ENCODE measurements at places on chromosomes 5 and 9. TPM values are rescaled to one million over a fixed set of nuclear protein-coding genes. Genes with fewer than 3 reads are reported as not detected.

DNA sequence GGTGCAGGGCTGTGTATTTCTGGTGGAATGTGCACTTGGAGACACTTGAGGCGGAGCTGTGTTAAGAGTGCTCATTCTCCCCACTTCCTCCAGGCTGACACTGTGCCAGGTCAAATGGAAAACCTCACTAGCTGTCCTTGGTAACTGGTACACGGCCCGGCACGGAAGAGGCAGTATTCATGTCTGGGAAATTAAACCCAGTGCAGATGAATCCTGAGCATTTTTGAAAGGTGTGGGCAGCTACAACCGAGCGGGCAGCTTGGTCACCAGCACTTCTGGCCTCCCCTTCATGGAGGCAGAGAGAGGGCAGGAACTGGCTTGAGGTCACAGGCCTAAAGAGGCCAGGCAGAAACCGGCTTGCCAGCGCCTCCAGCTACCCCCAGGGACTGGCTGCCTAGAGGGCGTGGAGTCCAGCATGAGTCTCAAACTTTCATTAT lies 1.6 kb downstream of the CLPTM1L start:
- H3K4me3 ChIP-seq = no peak overlapping the region
- DNase-seq = no peak
- peaks cover 9% of the 10 kb centered on the region for H3K4me1 ChIP-seq
- H3K27me3 ChIP-seq = no peaks in the 10 kb centered on the region
- peaks cover 28% of the 10 kb centered on the region for H3K36me3 ChIP-seq

The GDA gene
- not detected for polyA plus RNA-seq

The TEX48 gene
- polyA plus RNA-seq = not detected

DNA sequence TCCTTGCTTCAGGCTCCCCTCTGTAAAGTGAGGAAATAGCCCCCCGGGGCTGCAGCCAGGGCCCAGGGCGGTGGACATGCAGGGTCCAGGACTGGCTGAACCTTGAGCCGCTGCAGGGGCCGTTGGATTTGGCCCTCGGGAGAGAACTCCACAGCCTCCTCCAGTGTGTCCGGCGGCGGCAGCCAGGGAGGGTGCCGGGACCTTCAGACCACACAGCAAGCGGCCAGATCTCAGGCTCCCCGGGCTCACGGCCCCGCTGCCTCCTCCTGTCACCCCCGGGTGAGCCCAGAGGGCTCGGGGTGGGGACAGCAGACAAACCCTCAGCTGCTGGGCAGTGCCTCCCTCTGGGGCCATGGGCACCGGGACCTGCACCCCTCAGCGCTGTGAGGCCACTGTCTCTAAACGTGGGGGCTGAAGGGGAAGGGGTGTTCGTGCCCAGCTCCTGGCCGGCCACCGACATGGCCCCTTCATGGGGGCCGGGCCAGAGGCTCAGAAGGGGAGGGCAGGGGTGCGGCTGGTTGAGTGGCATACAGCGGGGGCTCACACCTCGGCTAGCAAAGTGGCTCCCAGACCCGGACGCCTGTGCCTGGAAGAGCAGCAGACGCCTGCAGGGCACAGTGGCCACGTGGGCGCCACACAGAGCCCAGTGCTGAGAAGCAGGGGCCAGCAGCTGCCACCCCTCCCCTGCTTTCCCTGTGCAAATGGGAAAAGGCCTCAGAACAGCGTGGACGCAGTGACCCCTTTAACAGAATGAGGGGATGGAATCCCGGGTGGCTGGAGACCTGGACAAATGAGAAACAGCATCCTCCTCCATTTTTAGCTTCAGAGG lies 19.7 kb downstream of the SLC9A3 start:
- no peak overlapping the region for H3K4me3 ChIP-seq
- no peak overlapping the region for H3K27ac ChIP-seq
- no peak for DNase-seq
- no peaks in the 10 kb centered on the region for H3K4me1 ChIP-seq

The IFNA6 gene
- not detected for polyA plus RNA-seq

GRCh38 chr5:106875591-106876297 lies 795.0 kb downstream of the EFNA5 start:
- H3K27ac ChIP-seq = no peak overlapping the region
- H3K4me1 ChIP-seq = no peaks in the 10 kb centered on the region
- no peak for DNase-seq
- no peaks in the 10 kb centered on the region for H3K36me3 ChIP-seq
- H3K4me3 ChIP-seq = no peak overlapping the region
- H3K27me3 ChIP-seq = no peaks in the 10 kb centered on the region

The NXNL2 gene
- 0.14 TPM for polyA plus RNA-seq

GRCh38 chr9:131432597-131433301 lies 38.9 kb downstream of the PRRC2B start:
- peak overlapping the region; percentile 27 for H3K27ac ChIP-seq
- no peak overlapping the region for H3K4me3 ChIP-seq
- peaks cover 32% of the 10 kb centered on the region for H3K4me1 ChIP-seq
- no peaks in the 10 kb centered on the region for H3K27me3 ChIP-seq
- peaks cover 26% of the 10 kb centered on the region for H3K36me3 ChIP-seq

The MAP1B gene
- polyA plus RNA-seq = 50.8 TPM

DNA sequence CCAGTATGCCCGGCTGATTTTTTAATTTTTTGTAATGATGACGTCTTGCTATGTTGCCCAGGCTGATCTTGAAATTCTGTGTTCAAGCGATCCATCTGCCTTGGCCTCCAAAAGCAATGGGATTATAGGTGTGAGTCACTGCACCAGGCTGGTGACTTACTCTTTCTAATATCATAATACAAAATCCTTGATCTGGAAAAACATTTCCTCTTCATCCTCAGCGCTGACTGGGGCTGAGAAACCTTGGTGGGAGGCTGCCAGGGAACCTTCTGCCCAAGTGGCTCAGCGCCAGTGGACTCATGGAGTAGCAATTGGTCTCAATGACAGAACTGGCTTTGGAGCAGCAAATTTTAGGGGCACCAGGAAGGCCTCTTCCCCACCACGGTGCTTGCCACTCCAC lies 17.5 kb upstream of the SEMA4D start:
- peaks cover 4% of the 10 kb centered on the region for H3K4me1 ChIP-seq
- H3K27ac ChIP-seq = no peak overlapping the region
- DNase-seq = no peak

DNA sequence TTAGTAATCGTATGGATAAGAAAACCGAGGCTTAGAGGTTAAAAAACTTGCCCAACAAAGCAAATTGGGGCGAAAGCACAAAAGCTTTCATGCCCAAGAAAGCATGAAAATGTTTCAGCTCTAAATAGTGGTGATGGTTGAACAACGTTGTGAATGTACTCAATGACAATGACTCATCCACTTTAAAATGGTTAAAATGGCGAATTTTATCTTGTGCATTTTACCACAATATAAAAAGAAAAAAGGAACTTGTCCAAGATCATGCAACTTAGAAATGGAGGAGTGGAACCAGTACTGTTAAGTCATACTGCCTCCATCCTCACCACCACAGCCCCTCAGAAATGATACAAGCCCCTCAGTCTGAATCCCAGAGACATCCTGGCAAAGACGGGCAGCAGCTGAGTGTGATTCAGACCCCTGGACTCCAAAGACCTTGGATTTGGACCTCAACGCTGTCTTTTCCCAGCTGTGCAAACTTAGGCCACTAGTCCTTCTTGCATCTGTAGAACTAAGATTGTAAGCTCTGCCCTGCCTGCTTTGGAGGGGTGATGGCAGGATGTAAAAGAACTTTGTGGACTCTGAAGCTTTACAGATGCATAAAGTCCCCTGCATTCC lies 158.4 kb downstream of the GABBR2 start:
- no peaks in the 10 kb centered on the region for H3K27me3 ChIP-seq

- H3K27ac ChIP-seq = no peak overlapping the region
- no peaks in the 10 kb centered on the region for H3K36me3 ChIP-seq
- DNase-seq = peak; percentile 31
- no peaks in the 10 kb centered on the region for H3K27me3 ChIP-seq
- H3K4me1 ChIP-seq = peaks cover 40% of the 10 kb centered on the region
Observed at GRCh38 chr5:59040024-59040803, 457.3 kb downstream of the RAB3C start.

The IRX2 gene
- polyA plus RNA-seq = not detected

GRCh38 chr9:135914921-135915320 lies 7.6 kb upstream of the CAMSAP1 start:
- no peak overlapping the region for H3K4me3 ChIP-seq
- DNase-seq = no peak
- H3K36me3 ChIP-seq = peaks cover 4% of the 10 kb centered on the region
- H3K27me3 ChIP-seq = no peaks in the 10 kb centered on the region
- no peaks in the 10 kb centered on the region for H3K4me1 ChIP-seq

- H3K27me3 ChIP-seq = no peaks in the 10 kb centered on the region
- H3K4me1 ChIP-seq = no peaks in the 10 kb centered on the region
- no peaks in the 10 kb centered on the region for H3K36me3 ChIP-seq
Observed at GRCh38 chr5:114018186-114018585, 343.7 kb upstream of the KCNN2 start.

DNA sequence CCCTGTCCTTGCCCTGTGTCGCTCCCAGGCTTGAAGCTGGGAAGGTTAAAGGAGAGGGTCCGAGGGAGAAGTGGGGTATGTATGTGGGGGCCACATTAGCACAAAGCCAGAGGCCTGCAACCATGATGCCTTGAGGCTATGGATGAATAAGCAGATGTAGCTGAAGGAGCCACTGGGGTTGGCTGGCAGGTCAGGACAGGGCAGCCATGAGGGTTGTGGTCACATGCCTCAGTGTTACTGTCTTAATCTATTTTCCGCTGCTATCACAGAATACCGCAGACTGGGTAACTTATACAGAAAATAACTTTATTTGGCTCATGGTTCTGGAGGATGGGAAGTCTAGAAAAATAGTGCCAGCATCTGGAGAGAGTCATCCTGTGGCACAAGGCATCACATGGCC lies 9.2 kb upstream of the GRHPR start:
- DNase-seq = no peak
- no peak overlapping the region for H3K4me3 ChIP-seq
- H3K27ac ChIP-seq = no peak overlapping the region
- H3K4me1 ChIP-seq = no peaks in the 10 kb centered on the region
- no peaks in the 10 kb centered on the region for H3K36me3 ChIP-seq

DNA sequence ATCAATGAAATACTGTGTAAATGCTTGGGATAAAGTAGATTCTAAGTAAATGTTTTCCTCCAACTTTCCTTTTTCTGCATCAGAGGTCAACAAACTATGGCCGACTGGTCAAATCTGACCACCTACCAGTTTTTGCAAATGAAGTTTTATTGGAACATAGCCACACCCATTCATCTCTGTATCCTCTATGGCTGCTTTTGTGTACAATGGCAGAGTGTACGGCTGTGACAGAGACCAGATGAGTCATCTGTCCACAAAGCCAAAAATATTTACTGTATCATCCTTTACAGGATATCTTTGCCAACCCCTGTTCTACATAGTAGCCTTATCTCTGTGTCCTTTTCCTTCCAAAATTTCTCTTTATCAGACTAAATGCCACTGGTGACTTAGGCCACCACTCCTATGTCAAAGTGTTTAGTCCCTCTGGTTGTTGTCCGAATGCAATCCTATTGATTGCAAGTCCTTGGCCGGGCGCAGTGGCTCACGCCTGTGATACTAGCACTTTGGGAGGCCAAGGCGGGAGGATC lies 218.4 kb upstream of the KLF4 start:
- H3K4me3 ChIP-seq = no peak overlapping the region
- peaks cover 29% of the 10 kb centered on the region for H3K27me3 ChIP-seq
- no peak for DNase-seq
- H3K36me3 ChIP-seq = no peaks in the 10 kb centered on the region
- no peak overlapping the region for H3K27ac ChIP-seq

DNA sequence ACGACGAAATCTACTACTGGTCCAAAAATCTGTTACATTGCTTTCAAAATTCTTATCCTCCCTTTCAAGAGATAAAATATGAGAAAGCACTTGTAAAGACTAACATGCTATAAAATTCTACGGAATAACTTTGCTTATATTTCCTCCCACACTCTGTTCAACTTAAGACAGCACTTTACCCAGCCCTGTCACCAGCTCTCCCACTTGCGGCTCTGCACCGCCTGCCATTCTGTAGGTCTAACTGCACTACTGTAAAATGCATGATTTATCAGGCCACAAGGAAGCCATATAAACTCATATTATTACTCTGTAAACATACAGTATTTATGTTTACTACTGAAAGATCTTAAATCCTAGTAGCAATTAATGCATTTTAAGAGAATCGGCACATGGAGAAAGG lies 11.4 kb downstream of the CTNND2 start:
- no peak for DNase-seq
- H3K27ac ChIP-seq = no peak overlapping the region
- no peaks in the 10 kb centered on the region for H3K4me1 ChIP-seq
- H3K27me3 ChIP-seq = no peaks in the 10 kb centered on the region
- no peak overlapping the region for H3K4me3 ChIP-seq

The EMB gene
- polyA plus RNA-seq = not detected

- H3K27ac ChIP-seq = no peak overlapping the region
- H3K4me3 ChIP-seq = no peak overlapping the region
- H3K36me3 ChIP-seq = no peaks in the 10 kb centered on the region
Observed at GRCh38 chr5:10849278-10849677, 88.2 kb upstream of the DAP start.

GRCh38 chr9:129459547-129460322 lies 161.2 kb downstream of the C9orf50 start:
- peaks cover 11% of the 10 kb centered on the region for H3K4me1 ChIP-seq
- no peaks in the 10 kb centered on the region for H3K36me3 ChIP-seq
- no peak overlapping the region for H3K27ac ChIP-seq
- DNase-seq = no peak
- H3K27me3 ChIP-seq = peaks cover 3% of the 10 kb centered on the region

GRCh38 chr9:37752642-37753488 lies 740 bp upstream of the TRMT10B start:
- no peaks in the 10 kb centered on the region for H3K36me3 ChIP-seq
- H3K27ac ChIP-seq = no peak overlapping the region

The PRDM9 gene
- polyA plus RNA-seq = not detected

- H3K4me3 ChIP-seq = no peak overlapping the region
- H3K36me3 ChIP-seq = no peaks in the 10 kb centered on the region
- H3K27ac ChIP-seq = no peak overlapping the region
Observed at GRCh38 chr9:37639109-37639762, 11.5 kb upstream of the FRMPD1 start.

The HTR4 gene
- polyA plus RNA-seq = not detected

The LHX2 gene
- 0.03 TPM for polyA plus RNA-seq

The KCNV2 gene
- not detected for polyA plus RNA-seq

DNA sequence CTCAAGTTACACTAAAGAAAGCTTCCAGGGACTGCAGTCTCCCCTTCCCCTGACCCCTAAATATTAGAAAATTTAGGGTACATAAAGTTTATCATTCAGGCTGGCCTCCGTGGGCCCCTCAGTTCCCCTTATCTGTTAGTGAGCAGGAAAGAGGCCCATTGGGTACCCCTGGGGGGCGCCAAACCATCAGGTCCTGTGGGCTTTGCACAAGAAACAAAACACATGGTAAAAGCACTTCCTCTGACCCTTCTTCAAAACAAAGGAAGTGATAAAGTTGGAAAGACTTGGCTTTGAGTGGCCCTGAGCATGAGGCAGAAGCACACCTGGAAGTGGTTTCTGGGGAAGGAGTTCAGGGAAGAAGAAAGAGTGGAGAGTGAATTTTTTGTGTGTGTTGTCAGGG lies 213.0 kb downstream of the SMARCA2 start:
- peak; percentile 18 for DNase-seq
- no peaks in the 10 kb centered on the region for H3K4me1 ChIP-seq
- no peaks in the 10 kb centered on the region for H3K36me3 ChIP-seq
- H3K4me3 ChIP-seq = no peak overlapping the region

The MAST4 gene
- polyA plus RNA-seq = 42.9 TPM
